Astrocyte (in vitro differentiated cells and primary cell): ENCODE measurements at places on chromosomes 16 and 17.
A peak's percentile ranks its signal among the peaks of the same experiment; 100 is the strongest.

DNA sequence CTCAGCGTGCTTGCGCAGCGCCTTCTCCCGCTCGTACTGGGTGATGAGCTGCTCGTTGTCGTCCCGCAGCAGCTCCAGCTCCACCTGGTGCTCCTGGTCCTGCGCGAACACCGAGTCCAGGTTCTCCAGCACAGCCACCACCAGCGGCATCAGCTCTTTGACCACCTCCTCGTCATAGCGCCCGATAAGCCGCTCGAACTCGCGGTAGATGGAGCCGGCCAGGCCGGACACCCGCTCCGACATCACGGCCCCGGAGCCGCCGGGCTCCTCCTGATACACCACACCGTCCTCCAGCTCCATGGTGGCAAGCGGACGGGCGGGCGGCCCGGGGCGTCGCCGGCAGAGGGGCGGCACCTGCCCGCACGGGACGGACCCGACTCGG lies 320 bp downstream of the SPAG9 start:
- H3K4me3 ChIP-seq = peak overlapping the region; percentile 89
- no peaks in the 10 kb centered on the region for H3K36me3 ChIP-seq
- peaks cover 28% of the 10 kb centered on the region for H3K4me1 ChIP-seq
- H3K27me3 ChIP-seq = no peaks in the 10 kb centered on the region
- H3K27ac ChIP-seq = peak overlapping the region; percentile 89

GRCh38 chr17:76654408-76654807 lies 10.9 kb upstream of the ST6GALNAC1 start:
- H3K4me1 ChIP-seq = no peaks in the 10 kb centered on the region
- no peaks in the 10 kb centered on the region for H3K36me3 ChIP-seq
- no peak overlapping the region for H3K27ac ChIP-seq
- no peaks in the 10 kb centered on the region for H3K27me3 ChIP-seq

DNA sequence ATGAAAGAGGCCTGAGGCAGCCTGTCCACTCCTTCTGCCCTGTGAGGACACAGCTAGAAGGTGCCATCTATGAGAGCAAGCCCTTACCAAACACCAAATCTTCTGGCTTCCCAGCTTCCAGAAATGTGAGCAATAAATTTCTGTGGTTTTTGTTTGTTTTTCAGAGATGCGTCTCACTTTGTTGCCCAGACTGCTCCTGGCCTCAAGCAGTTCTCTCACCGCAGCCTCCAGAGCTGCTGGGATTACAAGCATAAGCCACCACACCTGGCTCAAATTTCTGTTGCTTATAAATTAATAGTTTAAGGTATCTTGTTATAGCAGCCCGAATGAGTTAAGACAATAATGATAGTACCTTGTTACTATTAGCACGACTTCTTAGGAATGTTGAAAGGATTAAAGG lies 12.5 kb upstream of the SLC16A11 start:
- H3K4me3 ChIP-seq = no peak overlapping the region
- H3K36me3 ChIP-seq = no peaks in the 10 kb centered on the region
- peaks cover 3% of the 10 kb centered on the region for H3K27me3 ChIP-seq
- H3K4me1 ChIP-seq = peaks cover 16% of the 10 kb centered on the region

DNA sequence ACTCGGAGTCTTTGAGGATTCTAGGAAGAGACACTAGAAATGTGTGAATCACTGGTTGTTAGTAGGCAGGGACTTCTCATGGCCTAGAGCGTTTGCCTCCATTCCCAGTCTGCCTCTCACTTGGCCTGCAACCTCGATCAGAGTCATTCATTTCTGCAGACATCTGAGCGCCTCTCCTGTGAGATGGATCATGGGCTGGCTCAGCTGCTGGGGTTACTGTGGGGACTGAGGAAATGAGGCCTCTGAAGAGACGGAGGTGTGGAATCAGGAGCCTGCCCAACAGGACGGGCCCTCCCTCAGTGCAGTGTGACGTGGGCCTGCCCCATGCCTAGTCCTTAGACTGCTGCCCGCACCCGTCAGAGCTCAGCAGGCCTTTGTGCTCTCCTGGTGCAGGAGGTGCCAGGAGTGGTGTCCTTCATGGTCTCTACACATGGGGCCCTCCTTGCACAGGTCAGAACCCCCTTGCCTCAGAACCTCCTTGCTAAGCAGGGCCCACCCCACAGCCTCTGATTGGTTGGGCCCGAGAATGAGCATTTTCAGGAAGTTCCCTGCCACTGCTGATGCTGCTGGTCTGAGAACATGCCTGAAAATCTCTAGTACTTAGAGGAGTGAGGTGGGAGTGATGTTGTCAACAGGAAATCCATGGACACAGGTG lies 99.4 kb downstream of the NPIPB11 start:
- peak; percentile 49 for DNase-seq
- H3K27ac ChIP-seq = no peak overlapping the region
- H3K27me3 ChIP-seq = peaks cover 5% of the 10 kb centered on the region

GRCh38 chr17:30558686-30559545 lies 81.7 kb downstream of the GOSR1 start:
- no peaks in the 10 kb centered on the region for H3K4me1 ChIP-seq
- no peak for DNase-seq
- H3K27ac ChIP-seq = no peak overlapping the region
- H3K4me3 ChIP-seq = no peak overlapping the region

- H3K4me3 ChIP-seq = peak overlapping the region; percentile 64
- peak overlapping the region; percentile 3 for H3K27ac ChIP-seq
- peak; percentile 13 for DNase-seq
- no peaks in the 10 kb centered on the region for H3K36me3 ChIP-seq
Measured at GRCh38 chr17:7989781-7990655, 12.4 kb upstream of the GUCY2D start.

- peak; percentile 56 for DNase-seq
- H3K27ac ChIP-seq = peak overlapping the region; percentile 79
- H3K36me3 ChIP-seq = no peaks in the 10 kb centered on the region
- H3K27me3 ChIP-seq = no peaks in the 10 kb centered on the region
- H3K4me3 ChIP-seq = peak overlapping the region; percentile 62
- peaks cover 40% of the 10 kb centered on the region for H3K4me1 ChIP-seq
Measured at GRCh38 chr16:11254913-11255736, 879 bp downstream of the SOCS1 start.

DNA sequence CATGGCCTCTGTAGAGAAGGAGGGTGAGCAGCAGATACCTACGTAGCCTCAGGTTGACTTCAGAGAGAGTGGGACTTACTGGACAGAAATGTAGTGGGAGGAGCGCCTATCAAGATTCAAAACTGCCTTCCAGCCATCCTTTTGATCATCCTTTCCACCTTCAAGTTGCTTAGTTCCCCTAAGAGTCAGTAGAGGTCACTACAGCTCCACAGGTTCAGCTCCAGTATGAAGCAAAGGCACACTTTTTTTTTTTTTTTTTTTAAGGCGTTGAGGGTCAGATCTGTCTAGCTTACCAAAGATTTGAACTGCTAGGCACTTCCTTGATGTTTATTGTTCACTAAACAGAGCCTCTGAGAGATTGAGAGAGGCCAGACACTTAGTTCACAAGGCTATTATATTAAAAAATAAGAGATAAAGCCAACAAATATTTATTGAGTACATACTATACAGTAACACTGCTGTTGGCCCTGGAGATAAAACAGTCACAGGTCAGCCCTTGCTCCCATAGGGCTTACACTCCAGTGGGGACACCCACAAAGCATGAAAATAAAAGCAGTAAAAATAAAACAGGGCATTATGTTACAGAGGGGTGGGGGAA lies 3.1 kb downstream of the RNF227 start:
- H3K27me3 ChIP-seq = no peaks in the 10 kb centered on the region
- H3K27ac ChIP-seq = no peak overlapping the region
- peaks cover 17% of the 10 kb centered on the region for H3K36me3 ChIP-seq
- DNase-seq = peak; percentile 50
- H3K4me3 ChIP-seq = no peak overlapping the region
